ENCODE measurements at places on chromosomes 1 and 21.
A peak's percentile ranks its signal among the peaks of the same experiment; 100 is the strongest.

- DNase-seq: no peak
Observed at GRCh38 chr1:206955476-206956451, 9.5 kb upstream of the PIGR start.

DNA sequence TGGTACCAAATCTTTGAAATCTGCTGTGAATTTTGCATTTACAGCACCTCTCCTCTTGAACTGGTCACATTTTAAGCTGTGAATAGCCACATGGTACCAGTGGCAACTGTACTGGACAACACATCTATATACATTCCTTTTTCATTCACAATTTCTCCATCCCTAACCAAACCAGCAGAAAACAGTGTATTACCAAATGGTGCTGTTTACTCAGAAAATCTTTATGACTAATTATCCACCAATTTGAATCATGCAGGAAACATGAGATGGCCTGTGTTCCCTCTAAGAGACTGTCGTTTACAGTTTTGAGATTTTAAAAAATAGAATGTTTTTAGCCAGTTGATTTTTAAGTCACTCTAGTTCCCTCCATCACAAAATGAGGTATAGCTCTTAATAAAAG is 17.6 kb upstream of the CCT8 start:
- no peak for DNase-seq

- DNase-seq: no peak
Observed at GRCh38 chr21:45164124-45164511, 89.7 kb downstream of the ADARB1 start.

GRCh38 chr1:246219508-246220030 is 287.5 kb downstream of the SMYD3 start:
- DNase-seq: no peak

GRCh38 chr1:231194476-231194842 is 32.6 kb downstream of the TRIM67 start:
- DNase-seq: no peak

GRCh38 chr1:197466813-197467212 is 198.8 kb downstream of the CRB1 start:
- DNase-seq: no peak

- DNase-seq: no peak
Observed at GRCh38 chr1:76281306-76281705, 206.8 kb downstream of the ST6GALNAC3 start.

DNA sequence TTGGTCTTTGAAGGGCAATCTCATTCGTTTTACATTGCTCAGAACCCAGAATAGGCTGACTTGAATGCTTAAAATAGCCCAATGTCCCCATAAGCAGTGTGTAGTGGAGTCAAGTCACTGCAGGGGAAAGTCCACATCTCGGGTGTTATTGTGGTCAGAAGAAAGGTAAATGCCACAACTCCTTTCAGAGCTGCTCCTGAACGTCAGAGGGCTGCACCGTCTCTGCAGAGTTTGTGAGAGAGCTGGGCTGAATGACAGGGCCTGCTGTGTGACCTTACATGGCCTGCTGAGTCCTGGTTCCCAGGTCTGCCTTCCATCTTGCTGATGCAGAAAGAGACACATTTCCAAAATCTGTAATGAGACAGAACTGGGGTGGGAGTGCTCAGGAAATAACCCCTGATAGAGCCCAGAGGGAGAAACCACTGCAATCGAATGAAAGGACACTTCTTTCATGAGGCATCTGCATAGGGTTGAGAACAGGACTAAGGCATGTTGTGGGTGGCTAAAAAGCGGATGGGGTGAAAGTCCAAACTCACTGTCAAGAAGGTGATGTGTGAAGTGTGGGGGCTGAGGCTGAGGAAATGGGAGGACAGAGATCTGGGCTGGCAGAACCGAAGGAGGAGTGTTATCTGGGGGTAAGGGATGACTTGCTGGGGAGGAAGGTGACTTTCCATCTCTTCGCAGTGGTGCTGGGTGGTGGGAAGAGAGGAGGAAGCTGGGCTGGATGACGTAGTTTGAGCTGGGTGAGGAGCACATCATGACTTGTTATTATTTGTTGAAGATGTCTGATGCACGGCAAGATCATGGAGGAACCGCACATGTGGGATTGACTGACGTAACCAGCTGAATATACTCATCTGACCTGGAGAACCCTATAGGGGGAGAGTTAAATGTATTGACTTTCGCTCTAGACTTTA is 33.7 kb downstream of the XCL2 start:
- no peak for DNase-seq

DNA sequence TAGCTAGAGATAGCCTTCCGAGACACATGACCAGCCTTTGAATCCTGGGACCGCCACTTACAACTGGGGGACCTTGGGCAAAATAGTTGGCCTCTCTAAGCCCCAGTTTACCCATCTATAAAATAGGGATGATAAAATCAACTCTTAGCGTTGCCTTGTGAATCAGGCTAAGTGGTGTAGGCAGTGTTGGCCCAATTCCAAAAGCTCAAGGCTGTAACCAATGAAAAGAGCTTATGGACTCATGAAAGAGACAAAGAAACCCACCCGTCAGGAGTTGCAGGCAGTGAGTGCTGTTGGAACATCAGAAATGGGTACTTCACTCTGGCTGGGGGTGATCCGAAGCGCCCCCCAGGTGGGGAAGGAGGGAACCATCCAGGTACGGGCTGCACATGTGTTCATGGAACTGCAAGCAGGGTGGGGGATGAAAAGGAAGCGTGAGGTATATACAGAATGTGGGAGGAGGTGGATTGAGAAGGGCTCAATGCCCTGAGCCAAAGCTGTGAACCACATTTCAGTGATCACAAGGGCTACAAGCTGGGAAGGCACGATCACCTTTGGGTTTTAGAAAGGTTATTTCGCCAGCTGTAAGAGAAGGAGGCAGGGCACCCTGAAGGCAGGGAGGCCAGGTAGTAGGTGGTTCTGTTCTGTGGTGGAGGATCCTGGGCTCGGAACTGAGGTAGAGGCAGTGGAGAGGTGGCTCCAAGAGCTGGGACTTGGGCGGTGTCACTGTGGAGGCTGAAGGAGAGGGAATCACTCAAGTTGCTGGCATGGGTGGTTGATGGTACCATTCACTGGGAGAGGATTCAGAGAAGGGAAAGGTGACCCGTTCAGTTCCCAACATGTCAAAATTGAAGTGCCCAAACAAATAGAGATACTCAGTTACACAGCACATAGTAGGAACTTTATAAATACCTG is 11.4 kb upstream of the KIAA1614 start:
- no peak for DNase-seq

GRCh38 chr21:25103500-25104207 is 503.6 kb downstream of the MRPL39 start:
- no peak for DNase-seq

DNA sequence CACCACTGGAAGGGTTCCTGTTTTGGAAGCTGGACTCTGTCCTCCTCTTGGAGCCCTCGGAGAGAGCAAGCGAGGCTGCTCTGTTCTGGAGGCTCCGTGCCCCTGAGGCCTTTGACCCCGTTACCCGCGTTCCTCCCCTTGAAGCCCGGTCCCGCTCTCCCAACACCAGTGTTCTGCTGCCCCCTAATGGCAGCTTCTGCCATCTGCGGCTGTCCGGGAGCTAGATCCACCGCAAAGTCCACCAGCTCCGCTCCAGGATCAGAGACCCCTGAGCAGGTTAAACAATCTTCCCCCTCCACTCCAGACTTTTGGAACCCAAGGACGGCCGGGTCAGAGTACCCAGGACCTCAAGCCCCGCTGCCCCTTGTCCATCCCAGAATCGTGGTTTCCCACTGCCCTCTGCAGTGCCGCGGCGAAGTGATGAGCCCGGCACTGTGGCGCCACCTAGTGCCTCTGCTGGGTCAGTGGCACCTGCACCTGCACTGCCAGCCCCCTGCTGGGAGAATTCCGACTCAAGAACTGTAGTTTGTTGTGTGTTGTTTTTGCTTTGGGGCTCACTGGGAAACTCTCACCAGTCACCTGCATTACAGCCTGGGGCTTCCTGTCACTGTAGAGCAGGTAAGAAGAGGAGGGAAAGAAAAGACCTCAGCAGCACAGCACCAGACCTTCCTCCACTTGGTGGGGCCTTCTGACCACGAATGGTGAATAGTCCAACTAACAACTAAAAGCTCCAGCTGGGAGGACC is 63.5 kb upstream of the NFASC start:
- DNase-seq: peak; percentile 56

DNA sequence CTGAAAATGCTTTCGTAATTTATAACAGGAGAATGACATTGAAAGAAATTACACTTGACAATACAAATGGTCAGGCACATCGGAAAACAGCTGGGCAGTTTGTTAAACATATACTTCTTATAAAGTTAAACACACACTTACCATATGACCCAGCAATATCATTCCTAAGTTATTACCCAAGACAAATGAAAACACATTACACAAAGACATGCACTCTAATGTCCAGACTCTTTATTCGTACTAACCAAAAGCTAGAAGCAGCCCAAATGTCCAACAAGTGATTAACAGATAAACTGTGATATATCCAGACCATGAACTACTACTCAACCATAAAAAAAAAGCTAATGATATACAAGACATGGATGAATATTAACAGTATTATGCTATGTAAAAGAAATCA is 8.5 kb downstream of the AKT3 start:
- DNase-seq: no peak

DNA sequence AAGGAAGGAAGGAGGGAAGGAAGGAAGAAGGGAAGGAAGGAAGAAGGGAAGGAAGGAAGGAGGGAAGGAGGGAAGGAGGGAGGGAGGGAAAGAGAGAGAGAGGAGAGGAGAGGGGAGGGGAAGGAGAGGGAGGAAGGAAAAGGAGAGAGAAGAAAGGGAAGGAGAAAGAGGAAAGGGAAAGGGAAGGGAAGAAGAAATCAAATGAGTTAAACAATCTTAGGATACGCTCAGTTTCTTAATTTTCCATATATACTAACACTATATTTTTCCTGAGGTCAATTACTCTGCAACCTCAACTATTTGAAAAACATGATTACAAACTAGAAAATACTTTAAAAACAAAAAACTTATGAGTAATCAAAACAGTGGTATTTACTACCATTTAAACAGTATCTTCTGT is 53.3 kb downstream of the SPATA6 start:
- DNase-seq: no peak

GRCh38 chr1:3281735-3282134 is 172.7 kb upstream of the ARHGEF16 start:
- no peak for DNase-seq

GRCh38 chr1:45640293-45640692 is 16.4 kb upstream of the CCDC17 start:
- DNase-seq: no peak

DNA sequence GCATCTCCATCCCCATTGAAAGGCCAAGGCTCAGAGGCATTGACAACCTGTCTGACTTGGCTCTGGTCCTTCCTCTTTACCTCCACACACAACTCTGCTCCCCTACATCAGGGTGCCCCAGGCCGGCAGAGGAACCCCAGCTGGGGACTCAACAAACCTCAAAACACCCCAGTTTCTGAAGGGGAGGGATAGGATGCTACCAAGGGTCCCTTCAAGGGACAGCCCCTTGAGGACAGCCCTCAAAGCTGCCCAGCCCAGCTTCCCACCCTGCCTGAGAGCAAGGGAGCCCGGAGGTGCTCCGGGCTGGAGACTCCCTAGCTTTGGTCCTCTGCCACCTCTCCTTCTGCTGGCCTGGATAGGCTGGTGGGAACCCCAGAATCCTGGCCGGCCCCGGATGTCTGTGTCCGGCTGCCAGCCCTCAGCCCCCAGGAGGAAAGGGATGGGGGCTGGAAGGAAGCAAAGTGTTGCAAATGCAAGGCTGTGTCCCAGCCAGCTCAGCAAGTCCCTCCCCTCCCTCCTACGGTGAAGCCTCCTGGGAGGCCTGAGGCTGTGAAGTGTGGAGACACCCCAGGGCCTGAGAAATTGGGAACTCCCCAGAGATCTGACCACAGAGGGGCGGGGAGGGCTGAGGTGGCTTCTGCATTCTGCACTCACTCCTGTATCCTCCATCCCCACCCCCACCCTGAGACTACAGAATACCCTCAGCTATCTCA is 1.1 kb upstream of the MARCKSL1 start:
- no peak for DNase-seq

- DNase-seq: no peak
Observed at GRCh38 chr1:115182012-115182715, 92.9 kb upstream of the TSPAN2 start.

DNA sequence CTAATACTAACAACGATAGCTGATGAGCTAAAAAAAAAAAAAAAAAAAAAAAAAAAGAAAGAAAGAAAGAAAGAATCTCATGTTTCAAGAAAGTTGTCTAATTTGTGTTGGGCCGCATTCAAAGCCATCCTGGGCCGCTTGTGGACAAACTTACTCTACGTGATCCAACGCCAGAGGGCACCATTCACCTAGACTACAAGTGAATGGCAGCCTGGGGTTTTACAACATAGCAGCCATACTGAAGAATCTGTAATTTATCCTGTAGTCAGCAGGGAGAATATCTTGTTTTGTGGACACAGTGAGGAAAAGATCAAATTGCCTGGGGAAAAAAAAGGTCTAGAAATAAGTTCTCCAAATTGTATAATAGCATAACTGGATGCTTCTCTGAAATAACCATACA is 47.0 kb downstream of the CYP2J2 start:
- peak; percentile 9 for DNase-seq

- DNase-seq: no peak
Observed at GRCh38 chr1:46001081-46001785, 131.2 kb downstream of the PIK3R3 start.

GRCh38 chr1:153567621-153568366 is 2.1 kb upstream of the S100A2 start:
- DNase-seq: no peak

DNA sequence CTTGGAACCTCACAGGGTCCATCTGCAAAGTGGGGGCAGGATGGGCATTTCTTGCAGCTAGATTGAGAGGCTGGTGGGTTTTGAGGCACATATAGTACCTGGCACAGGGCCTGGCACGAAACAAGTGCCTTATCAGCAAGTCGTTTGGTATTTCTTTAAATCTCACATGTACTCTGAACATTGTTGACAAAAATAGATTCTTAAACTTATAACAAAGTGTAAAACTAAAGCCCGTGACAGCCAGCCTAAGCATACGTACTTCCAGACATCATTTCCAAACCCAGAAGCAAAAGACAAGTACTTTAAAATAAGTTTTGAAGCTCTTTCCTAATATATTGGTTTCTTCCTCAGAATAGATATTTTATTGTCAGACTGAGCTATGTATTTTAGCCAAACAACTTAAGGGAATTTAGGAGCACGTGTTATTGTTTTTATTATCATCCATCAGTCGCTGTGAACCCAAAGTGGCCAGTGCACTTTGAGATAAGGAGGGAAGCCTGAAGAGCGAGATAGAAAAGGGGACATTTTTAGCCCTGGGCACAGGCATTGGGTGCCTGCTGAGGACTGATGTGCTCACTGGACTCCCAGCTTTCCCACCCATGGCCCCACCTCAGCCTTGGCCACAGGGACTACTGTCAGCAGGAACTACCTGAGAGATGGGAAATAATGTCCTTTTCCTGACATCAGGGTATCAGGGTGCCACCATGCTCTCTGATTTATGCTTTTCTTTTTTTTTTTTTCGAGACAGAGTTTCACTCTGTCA is 3.0 kb downstream of the FBLIM1 start:
- no peak for DNase-seq

DNA sequence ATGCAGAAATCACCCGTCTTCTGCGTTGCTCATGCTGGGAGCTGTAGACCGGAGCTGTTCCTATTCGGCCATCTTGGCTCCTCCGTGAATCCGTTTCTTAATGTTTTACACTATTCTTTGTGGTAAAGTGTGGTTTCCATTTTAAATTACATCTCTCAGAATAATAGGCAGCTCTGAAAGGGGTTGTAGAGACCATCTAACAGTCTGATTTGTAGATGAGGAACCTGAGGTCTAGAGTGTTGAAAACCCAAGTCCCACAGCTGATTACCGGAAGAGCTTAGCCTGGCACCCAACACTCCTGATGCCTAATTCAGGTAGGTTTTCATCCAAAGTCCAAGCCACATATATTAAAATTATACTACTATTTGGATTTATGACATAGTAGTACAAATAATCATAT is 144.0 kb downstream of the LEPR start:
- no peak for DNase-seq

GRCh38 chr21:21955204-21955603 is 957.0 kb downstream of the NCAM2 start:
- DNase-seq: no peak
